Muscle of back (tissue), 13 donors: ENCODE measurements at places on chromosomes 12 and 14. TPM values are rescaled to one million over a fixed set of nuclear protein-coding genes. Genes with fewer than 3 reads are reported as not detected.
A peak's percentile ranks its signal among the peaks of the same experiment; 100 is the strongest.

DNA sequence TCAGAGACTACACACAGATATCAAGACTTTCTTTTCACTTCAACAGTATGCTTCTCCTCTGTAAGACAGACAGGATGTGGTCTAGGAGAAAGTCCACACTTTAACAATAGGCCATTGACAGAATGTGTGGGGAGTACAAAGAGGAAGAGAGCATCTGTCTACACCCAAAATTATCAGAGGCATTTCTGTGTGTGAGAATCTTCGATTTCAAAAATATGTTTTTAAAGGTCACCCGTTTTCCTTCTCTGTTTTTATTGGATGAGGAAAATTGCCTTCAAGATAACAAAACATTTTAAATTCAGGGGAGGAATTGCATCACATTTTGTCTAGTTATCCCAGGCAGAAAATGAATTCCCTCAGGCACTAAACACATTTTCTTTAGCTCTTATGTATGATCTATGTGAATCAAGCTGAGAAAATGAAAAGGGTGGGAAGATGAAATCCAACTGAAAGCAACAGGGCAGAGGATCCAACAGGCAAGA is 16.4 kb downstream of the NAV3 start:
- no peak for DNase-seq

PRICKLE1 gene
- 24.9 TPM for polyA plus RNA-seq

RCOR1 gene
- 32.9 TPM for polyA plus RNA-seq

RNASE3 gene
- polyA plus RNA-seq = 0.59 TPM

DNA sequence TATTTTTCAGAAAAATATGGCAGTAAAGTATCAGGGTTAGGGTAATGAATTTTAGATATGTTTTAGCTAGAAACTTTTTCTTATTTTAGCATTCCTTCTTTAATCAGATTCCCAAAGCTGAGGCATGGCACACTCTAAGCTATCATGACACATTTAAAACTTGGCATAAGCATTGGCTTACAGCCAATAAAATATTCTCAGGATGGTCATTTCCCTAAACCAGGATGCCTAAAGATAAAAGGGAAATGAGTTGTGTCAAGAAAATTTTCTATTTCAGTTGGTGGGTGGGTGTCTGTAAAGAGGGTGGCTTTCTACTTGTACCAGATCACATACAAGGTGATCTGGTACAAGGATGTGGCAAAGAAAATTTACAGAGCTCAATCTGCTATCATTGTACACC is 47.8 kb downstream of the PEBP1 start:
- DNase-seq = no peak

GRCh38 chr12:14723763-14724162 is 27.4 kb upstream of the GUCY2C start:
- peak; percentile 6 for DNase-seq

ANKRD33 gene
- not detected for polyA plus RNA-seq

GRCh38 chr12:93266-94005 is 26.9 kb downstream of the IQSEC3 start:
- DNase-seq = no peak

TEX22 gene
- polyA plus RNA-seq = 1.1 TPM

VDR gene
- 0.69 TPM for polyA plus RNA-seq

DNA sequence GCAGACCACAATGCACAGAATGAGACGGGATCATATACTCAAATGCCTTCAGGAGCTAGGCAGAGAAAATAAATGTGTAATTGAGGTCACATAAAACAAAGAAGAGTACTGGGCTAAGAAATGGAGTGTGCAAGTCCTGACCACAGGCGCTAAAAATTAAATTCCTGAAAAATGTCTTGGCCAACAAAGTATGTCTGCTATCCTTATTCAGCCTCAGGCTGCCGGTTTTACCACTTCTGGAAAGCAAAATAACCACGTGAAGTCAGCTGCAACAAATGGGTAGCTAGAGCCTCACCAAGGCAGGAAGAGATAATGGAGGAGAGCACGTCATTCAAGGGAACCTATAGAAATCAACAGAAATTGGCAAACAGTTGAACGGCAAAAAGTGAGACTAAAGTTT is 3.1 kb downstream of the PYGL start:
- DNase-seq = no peak

DNA sequence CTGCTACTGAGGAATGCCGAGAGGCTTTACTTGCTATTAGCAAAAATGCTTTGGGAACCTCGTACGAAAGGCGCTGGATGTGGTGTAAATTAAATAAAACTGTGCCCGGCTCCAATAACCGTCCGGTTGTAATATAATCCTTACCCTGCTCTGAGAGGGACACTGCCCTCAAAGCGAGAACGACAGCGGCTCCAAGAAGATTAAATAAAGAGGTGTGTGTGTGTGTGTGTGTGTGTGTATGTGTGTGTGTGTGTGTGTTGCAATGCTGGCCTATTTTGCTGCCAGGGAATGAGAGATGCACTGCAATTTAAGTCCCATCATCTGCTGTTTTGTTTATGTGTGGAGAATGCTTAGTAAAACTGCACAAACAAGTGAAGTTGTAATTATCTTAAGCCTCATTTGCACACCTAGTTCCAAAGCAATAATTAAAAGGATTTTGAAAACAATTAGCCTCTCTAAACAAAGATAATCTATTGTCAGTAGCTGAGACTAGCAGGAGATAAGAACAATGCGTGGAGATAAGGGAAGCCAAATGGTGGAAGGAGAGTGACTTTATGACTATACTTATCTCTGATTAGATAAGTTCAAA is 1.2 kb upstream of the SIX1 start:
- DNase-seq = no peak

DNA sequence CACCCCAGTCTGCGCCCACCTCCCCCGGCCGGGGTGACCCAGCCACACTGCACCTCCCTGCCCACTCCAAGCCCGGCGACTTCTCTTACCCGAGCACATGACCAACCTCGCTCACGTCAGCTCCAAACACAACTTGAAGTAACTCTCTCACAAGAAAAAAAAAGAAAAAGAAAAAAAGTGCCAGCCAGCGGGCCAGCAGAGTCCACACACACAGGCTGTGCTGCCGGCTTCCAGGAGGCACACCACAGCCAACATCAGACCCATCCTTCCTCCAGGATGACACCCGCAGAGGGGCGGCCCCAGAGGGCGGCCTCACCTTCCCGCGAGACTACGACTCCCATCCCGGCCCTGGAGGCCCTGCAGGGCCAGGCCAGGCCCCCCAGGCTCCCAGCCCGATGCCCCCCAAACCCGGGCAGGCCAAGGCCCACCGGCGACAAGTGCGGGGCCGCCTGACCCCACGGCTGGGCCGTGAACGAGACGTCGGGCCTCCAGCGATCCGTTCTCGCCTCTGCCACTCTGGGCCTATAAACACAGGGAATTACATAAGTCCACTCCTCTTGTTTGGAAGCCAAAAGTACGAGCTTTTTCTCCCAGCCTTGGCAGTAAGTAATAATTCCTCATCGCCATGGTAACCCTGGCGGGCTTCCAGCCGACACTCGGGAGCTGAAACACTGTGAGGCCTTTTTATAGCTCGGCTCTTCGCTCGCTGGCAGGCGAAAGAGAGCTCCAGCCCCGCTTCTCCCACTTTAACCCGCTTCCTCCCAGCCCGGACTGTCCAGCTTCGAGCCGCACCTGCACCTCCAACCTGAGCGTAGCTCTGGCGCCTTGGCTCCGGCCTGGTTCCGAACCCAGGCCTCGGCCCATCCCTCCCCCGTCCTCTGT is 49.1 kb downstream of the NCOR2 start:
- DNase-seq = peak; percentile 98

LLPH gene
- polyA plus RNA-seq = 31.0 TPM

SAMD15 gene
- polyA plus RNA-seq = 0.55 TPM

DNA sequence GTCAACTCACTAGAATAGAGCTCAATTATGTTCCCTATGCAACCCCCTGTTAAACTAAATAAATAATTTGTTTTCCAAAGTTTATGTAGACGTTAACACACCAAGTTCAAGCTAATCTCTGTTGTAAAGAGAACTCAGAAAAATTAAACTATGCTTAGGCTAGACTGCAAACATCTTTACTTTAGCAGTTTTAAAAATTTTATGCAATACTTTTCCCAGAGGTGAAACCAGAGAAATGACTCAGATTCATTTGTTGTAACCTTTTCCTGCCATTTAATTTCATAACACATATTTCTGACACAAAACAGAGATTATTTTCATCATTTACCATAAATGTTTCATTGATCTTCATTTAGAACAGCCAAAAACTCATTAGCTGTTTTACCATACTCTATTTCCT is 27.4 kb downstream of the ABCC9 start:
- no peak for DNase-seq

SERPINA9 gene
- not detected for polyA plus RNA-seq

- no peak for DNase-seq
Measured at GRCh38 chr12:72075401-72075800, 136.8 kb downstream of the TPH2 start.

DNA sequence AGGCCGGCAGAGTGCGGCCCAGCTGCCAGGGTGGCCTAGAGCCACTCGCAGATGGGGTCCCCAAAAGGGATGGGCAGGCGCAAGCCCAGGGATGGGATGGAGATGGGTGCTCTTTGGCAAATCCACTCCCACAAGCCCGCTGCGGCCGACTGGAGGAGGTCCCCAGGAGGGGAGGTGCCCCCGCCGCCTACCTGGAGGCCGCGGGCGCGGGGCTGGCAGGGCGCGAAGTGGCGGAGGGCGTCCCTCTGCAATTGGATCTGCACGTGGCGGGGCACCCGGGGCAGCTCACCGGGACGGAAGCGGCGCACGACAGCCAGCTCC is 730 bp downstream of the PPP1R3E start:
- DNase-seq = no peak

GRCh38 chr14:102875652-102876051 is 46.8 kb upstream of the AMN start:
- DNase-seq = no peak

GRCh38 chr12:90338365-90338764 is 616.6 kb downstream of the CCER1 start:
- DNase-seq = no peak

GRCh38 chr12:45336331-45336730 is 120.4 kb downstream of the ANO6 start:
- DNase-seq = peak; percentile 75

DNA sequence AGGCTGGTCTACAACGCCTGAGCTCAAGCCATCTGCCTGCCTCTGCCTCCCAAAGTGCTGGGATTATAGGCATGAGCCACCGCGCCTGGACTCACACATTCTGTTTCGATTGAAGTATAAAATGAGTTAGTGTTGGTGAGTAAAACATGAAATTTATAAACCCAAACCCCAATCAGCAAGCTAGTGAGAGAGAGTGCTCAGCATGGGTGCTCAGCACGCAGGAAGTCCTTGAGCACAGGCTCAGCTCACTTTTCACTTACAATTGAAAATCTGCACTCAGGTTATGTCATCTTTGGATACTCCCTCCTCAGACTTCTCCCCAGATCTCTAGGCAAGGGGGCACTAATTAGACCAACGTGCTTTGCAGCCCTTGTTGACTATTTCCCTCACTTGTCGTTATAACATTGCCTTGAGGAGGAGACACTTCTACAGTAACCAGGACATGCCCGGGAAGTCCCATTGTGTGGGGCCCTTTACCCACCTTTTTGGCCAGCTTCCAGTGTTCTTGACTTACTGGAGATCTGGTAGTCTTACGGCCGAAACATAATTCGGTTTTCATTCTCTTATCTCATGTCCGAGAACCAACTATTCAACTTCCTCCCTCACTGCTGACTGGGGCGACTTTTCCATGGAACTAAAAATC is 68.5 kb upstream of the AMN1 start:
- DNase-seq = no peak

OR6C2 gene
- not detected for polyA plus RNA-seq

DNA sequence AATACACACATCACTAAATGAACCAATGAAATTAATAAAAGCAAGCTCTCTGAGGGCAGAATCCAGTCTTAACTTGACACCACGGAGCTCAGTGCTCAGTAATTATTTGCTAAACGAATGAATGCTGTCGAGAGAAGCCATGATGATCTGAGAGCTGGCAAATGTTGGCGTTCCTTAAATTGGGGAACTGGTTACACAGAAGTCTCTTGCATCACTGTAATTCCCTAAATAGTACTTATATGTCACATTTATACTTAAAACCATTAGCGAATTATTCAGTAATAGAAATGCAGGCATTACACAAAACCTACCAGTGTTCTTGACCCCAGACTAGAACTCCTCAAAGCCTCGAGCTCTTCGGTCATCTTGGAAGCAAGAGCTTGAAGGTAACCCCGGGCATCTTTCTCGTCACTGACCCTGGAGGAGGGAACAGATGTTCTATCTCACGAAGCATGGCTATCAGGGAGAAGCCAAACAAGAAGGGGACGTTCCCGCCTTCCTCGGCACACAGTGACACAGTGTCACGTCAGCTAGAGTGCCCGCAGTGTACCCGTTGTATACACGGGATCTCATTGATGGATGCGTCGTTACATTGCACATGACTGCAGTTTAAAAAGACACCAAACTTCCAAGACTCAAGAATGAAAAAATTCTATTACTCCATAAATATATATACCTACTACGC is 43.6 kb downstream of the AMN start:
- no peak for DNase-seq

DNA sequence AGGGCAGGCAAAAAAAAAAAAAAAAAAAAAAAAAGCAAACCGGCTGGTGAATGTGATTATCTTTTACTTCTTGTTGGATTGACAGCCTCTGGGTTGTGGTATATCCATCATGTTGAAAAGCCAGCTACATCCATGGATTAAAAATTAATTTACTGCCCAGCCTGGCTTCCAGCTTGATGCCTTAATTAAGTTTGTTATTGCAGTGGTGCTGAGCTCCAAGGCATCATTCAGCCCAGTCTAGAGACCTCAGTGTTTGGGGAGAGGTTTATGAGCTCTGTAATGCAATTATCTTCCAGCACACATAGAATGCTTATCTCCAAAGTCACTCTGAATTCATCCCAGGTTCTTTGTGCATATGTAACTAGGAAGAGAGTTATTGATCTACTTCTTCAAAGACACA is 114.8 kb downstream of the RIMBP2 start:
- no peak for DNase-seq

DNA sequence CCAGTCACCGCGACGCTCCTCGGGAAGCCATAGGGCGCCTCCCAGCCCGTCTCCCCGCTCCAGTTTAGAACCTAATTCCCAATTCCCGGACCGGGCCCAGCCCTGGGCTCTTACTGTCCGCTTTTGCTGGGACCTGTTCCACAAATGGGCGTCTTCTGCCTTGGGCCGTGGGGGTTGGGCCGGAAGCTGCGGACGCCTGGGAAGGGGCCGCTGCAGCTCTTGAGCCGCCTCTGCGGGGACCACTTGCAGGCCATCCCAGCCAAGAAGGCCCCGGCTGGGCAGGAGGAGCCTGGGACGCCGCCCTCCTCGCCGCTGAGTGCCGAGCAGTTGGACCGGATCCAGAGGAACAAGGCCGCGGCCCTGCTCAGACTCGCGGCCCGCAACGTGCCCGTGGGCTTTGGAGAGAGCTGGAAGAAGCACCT is 797 bp downstream of the UNG start:
- no peak for DNase-seq

DNA sequence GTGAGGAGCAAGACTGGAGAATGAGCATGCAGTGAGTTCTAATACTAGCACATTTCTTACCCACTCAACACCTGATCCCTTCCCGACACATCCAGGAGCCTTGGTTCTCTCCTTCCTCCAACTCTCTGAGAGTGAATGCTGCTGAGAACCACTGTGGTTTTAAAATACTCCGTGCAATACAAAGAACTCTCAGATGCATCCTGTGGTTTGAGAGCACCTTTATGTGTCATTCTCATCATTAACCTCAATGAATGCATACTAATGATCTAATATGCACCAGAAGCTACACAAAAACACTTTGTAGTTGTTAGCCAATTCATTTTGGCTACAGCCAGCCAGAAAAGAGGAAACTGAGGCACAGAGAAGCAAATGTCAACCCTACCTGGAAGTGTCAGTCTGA is 87.6 kb downstream of the GALNT8 start:
- DNase-seq = no peak

CRACR2A gene
- polyA plus RNA-seq = 1.6 TPM

- DNase-seq = no peak
Measured at GRCh38 chr12:58918469-58918844, 1.8 kb downstream of the LRIG3 start.
